ENCODE measurements at places on chromosomes 7 and 10.

DNA sequence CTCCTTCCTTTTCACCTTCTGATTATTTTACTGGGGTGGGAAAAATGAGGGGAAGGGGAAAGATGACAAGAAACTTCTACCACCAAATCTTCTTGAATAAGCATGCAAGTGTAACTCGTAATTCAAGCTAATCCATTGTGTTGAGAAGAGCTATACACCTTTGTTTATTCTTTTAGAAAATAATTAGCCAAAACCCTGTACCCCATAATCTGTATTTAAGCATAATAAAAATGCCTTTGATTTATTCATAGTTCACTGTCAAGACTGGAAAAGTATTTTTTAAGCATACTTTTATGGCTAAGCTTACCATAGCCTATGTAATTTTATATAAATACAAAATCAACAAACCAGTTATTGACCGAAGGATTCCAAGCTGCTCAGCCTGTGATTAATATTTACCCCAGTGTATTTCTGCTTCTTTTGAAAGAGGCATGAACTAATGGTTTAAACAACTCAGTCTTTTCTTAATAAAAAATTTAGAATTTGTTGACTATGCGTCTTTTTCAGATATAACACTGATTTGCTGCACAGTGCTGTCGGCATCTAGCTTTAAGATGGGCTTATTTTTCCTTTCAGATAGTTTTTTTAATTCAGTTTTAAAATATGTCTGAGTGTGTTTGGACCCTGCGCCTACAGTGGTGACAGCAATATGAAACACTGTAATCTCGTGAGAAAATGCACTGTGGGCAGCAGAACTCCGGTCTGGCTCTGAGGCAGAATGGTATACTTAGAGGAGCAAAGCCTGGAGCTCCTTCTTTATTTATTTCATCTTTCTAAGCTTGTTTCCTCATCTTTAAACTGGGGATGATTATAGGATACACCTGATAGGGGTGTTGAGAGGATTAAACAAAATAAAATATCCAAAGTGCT lies 238.8 kb upstream of the LRGUK start:
- no peak overlapping the region for H3K27ac ChIP-seq
- no peaks in the 10 kb centered on the region for H3K4me1 ChIP-seq
- no peak for DNase-seq
- H3K27me3 ChIP-seq = no peaks in the 10 kb centered on the region

DNA sequence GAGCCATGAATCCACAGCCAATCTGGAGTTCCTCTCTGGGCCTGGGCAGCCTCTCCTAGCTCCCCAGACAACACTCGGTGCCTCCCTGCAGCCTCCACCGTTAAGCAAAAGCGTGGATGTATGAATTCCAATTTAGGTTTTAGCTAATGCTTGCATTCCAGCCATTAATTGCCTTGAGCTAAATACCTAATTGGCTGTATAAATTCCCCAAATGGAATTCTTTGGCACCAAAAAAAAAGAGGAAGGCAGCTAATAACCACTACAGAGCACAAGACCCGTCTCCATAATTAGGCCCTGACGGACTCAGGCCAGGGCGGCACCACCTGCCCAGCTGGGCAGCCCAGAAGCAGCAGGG lies 140.5 kb downstream of the PTPRN2 start:
- H3K4me1 ChIP-seq = no peaks in the 10 kb centered on the region
- H3K36me3 ChIP-seq = no peaks in the 10 kb centered on the region
- H3K4me3 ChIP-seq = no peak overlapping the region
- H3K27me3 ChIP-seq = peaks cover 68% of the 10 kb centered on the region

DNA sequence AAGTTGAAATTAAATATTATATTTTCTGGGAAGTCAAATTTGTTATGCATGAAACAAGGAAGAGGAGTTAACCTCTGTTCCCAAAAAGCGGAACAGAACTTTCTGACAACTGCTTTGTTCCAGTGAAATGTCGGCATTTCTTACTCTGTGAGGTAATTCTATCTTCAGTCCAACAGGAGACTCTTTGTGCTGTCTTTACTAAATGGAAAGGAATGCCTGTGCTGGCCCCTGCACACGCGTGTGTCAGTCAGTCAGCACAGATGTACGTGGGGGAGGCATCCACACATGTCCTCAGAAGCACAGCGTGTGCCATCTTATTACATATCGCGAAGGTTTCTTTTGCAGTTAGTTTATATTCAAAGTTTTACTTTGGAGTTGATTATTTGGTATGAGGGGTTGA lies 37.5 kb downstream of the NET1 start:
- no peak for DNase-seq
- H3K27ac ChIP-seq = peak overlapping the region; percentile 76
- peaks cover 32% of the 10 kb centered on the region for H3K36me3 ChIP-seq
- H3K4me1 ChIP-seq = peaks cover 9% of the 10 kb centered on the region
- no peaks in the 10 kb centered on the region for H3K27me3 ChIP-seq

DNA sequence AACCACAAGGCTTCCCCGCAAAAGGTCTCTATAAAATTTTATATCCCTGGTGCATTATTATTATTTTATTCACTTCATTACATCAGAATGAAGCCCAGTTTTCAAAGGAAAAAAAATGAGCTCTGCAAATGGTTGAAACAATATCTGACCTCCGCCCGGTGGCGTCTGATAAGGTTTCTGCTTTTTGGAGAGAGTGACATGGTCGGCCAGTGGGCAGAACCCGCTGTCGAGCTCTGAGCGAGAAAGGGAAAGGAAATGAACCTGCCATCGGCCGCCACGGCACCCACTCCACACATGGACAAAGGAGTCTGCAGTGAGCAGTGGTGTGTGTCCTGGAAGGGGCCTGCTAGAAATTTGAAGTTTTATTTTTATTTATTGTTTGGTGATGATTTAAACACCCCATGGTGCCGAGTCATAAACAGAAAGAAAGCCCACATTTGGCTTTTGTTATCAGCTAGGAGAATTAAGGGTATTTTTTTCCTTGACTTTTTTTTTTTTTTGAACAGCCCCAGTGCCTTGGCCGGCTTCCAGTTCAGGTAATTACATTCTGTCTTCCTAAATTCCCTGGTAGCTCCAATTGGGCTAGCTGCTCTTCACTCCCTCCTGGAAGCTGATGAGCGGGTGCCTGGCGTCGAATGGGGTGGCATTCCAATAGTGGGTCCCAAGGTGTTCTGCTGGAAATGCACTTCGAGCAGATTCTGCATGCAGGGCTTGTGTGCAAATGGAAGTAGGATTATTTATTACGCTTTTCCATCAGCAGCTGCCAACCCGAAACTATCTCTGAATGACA lies 149.4 kb upstream of the MKI67 start:
- no peaks in the 10 kb centered on the region for H3K4me1 ChIP-seq
- DNase-seq = no peak
- H3K27ac ChIP-seq = no peak overlapping the region

DNA sequence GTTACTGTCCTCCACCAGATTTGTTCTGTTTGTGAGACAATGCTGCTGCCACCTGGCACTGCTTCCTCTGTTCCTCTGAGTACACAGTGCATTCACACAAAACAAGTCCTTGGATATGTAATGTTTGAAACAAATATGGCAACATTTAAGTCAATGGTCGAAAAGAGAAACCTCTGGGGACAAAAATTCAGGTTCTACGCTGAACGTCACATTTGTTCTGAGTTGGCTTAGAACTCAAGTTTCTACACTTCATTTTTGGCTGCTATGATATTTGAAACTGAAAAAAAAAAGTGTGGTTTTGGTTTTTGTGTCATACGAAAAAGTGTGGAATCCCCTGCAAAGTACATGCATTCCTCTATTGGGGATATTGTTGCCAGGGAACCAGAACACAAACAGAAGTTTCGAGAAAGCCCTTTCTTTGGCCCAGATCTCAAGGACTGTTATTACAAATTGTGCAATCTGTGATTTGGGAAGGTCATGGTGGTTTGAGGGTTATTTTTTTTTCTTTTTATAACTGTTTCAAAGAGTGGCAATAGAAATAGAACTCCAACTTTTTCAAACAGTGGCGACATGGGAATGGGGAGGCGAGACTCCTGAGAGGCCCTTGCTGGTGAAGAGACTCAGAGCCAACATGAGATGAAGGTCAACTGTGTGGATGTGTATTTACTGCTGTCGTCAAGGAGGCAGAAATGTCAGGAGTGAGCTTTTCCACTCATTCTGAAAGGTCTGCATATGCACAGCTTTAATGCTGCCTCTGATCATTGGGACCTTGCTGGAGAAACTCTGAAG lies 127.5 kb downstream of the CUBN start:
- H3K4me3 ChIP-seq = no peak overlapping the region
- DNase-seq = peak; percentile 38
- H3K27ac ChIP-seq = peak overlapping the region; percentile 82
- no peaks in the 10 kb centered on the region for H3K27me3 ChIP-seq
- no peaks in the 10 kb centered on the region for H3K36me3 ChIP-seq
- peaks cover 44% of the 10 kb centered on the region for H3K4me1 ChIP-seq

GRCh38 chr10:88253622-88254021 lies 329.5 kb downstream of the RNLS start:
- no peak overlapping the region for H3K4me3 ChIP-seq
- no peaks in the 10 kb centered on the region for H3K27me3 ChIP-seq
- H3K27ac ChIP-seq = peak overlapping the region; percentile 88
- no peaks in the 10 kb centered on the region for H3K36me3 ChIP-seq
- H3K4me1 ChIP-seq = peaks cover 26% of the 10 kb centered on the region

DNA sequence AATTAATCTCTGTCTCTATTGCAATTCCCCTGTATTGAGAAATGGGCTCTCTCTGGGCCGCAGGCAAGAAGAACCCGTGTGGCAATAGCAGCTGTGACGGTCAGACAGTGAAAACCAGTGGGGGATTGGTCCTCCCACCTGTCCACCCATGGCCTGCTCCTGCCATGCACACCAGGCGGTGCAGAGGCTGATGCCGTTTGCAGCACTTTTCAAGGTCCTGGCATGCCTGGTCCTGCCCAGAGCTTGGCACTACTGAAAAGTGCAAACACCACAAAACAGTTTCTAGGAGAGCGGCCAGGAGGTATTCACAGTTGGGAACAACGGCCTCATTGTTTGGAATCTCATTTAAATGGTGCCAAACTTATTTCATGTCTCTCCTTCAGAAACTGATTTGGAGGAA lies 41.5 kb downstream of the PSPH start:
- H3K36me3 ChIP-seq = peaks cover 19% of the 10 kb centered on the region
- DNase-seq = no peak
- H3K27ac ChIP-seq = no peak overlapping the region

- no peaks in the 10 kb centered on the region for H3K36me3 ChIP-seq
- DNase-seq = no peak
- no peak overlapping the region for H3K27ac ChIP-seq
- no peak overlapping the region for H3K4me3 ChIP-seq
- H3K27me3 ChIP-seq = no peaks in the 10 kb centered on the region
These were observed 175.0 kb upstream of the NPY start for GRCh38 chr7:24108906-24109376.

DNA sequence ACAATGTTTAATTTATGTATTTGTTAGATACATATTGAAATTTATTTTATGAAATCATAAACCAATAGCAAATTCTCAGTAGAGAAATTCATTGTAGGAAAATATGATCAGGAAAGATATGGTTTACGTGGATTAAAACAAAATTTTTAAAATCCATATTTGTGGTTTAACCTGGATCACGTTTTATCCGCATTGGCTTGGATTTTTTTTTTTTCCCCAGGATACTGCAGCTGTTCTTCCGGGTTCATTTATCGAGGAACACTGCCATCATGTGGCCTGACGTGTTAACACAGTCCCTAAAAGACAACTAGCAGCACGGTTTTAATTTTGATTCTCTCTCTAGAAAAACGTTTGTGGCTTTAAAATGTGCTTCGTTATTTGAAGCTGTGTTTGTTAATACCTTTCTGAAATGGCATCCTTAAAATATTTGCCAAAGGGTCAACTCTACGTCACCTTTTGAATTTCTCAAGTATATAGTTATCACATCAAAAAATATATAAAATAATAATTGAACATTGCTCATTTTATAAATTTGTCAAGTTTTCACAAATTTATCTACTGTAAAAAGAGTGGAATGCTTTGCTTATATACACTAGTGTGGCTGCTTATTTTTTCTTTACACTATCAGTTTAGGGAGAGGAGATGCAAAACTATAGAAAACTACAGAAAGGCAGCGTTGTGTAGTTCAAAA lies 8.7 kb upstream of the ASB4 start:
- peak; percentile 29 for DNase-seq
- H3K27ac ChIP-seq = no peak overlapping the region
- H3K4me1 ChIP-seq = peaks cover 3% of the 10 kb centered on the region
- no peaks in the 10 kb centered on the region for H3K36me3 ChIP-seq
- H3K27me3 ChIP-seq = no peaks in the 10 kb centered on the region
- peak overlapping the region; percentile 32 for H3K4me3 ChIP-seq

DNA sequence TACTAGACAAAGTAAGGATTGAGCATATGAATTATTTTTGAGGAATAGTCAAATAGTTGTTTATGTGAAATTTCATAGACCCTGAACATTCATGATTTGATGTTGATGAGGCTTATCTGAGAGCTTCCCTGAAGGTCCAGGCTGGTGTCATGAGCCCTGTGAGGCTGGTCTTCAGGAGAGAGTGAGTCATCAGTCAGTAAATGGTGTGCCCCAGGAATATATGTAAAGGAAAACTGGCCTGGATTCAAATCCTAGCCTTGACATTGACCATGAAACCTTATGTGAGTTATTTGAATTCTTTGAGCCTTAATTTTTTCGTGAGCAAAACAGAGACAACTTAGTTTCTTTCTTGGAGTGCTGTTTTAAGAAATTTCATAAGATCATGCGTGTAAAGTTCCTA lies 6.2 kb downstream of the TMEM236 start:
- H3K27me3 ChIP-seq = no peaks in the 10 kb centered on the region
- no peak for DNase-seq
- no peaks in the 10 kb centered on the region for H3K4me1 ChIP-seq
- H3K4me3 ChIP-seq = no peak overlapping the region
- H3K36me3 ChIP-seq = no peaks in the 10 kb centered on the region

- no peak for DNase-seq
- no peak overlapping the region for H3K4me3 ChIP-seq
- H3K4me1 ChIP-seq = no peaks in the 10 kb centered on the region
- no peak overlapping the region for H3K27ac ChIP-seq
- no peaks in the 10 kb centered on the region for H3K36me3 ChIP-seq
These were observed 5.9 kb upstream of the ITGA8 start for GRCh38 chr10:15725603-15726002.

DNA sequence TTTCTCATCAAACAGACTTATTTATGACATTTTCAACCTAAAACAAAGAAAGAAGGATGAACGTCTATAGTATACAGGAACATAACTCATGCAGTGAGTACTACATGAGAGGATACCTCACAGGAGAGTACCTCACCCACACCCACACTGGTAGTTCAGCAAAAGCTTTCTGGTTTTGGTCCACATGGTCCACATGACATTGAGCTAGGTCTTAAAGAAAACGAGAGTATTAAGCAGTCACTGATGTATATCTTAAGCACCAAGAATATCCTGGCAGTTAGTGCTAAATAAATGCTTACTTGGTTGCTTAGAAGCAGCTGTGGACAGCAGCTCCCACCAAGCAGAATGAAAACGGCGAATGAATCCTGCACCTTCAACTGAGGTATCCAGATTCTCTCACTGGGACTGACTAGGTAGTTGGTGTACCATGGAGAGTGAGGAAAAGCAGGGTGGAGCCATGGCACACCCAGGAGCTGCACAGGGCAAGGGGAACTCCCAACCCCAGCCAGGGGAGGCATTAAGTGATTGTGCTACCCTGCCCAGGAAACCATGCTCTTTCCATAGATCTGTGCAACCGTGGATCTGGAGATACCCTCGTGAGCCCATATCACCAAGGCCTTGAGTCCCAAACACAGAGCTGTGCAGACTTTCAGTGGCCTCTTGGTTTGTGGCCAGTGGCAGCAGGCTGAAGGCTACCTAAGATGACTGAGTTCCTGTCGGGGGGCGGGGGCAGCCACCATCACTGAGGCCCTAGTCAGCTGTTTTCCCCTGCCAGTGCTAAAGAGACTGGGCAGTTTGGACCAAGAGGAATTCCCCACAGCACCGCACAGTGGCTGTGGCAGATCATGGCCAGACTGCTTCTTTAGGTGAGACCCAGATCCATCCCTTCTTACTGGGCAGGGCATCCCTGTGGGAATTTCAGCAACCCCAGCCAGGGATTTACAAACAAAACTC lies 143.4 kb downstream of the SGMS1 start:
- H3K27me3 ChIP-seq = no peaks in the 10 kb centered on the region
- no peaks in the 10 kb centered on the region for H3K4me1 ChIP-seq
- H3K36me3 ChIP-seq = peaks cover 4% of the 10 kb centered on the region
- H3K27ac ChIP-seq = no peak overlapping the region
- no peak for DNase-seq

Data from left ventricle myocardium inferior (tissue), 1 donor.